Activated naive CD4-positive, alpha-beta T cell (primary cell): ENCODE measurements at places on chromosomes 12 and 14.

- DNase-seq, result peak; percentile 63
Observed at GRCh38 chr14:91315844-91316267, 71.4 kb upstream of the GPR68 start.

DNA sequence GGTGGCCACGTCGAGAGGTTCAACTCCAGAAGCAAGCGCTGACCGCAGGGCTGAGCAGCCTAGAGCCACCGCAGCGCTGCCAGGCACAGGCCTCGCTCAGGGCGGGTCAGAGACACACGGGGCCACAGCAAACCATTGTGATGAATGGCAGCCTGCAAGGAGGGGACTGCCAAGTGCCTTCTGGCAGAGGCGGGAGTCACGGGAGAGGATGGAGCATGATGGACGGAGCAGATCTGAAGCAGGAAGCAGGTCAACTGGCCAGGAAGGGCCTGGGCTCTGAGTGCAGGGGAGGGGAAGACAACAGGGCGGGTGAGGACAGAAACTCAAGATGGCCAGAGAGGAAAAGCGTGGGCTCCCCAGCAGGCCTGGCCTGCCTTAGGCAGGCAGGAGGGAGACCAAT lies 49.8 kb downstream of the CDC42BPB start:
- DNase-seq, result no peak

DNA sequence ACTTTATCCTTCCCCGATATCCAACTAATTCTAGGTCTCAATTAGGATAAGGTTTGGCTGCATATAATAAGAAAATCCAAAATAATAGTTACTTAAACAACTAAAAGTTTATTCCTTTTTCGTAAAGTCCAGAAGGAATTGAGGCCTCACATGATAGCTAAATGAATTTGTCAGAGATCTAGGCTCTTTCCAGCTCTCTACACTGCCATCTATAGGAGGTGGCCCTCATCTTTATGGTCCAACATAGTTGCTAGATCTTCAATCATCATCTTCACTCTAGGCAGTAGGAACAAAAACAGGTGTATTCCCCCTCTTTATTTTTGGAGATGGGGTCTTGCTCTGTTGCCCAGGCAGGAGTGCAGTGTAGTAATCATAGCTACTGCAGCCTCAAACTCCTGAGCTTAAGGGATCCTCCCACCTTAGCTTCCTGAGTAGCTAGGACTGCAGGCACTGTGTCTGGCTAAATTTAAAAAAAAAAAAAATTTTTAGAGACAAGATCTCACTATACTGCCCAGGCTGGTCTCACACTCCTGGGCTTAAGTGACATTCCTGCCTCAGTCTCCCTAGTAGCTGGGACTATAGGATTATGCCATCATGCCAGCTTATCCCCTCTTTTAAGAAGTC lies 46.5 kb upstream of the SAV1 start:
- no peak for DNase-seq

- DNase-seq, result no peak
Observed at GRCh38 chr14:55689981-55690871, 110.2 kb downstream of the KTN1 start.

DNA sequence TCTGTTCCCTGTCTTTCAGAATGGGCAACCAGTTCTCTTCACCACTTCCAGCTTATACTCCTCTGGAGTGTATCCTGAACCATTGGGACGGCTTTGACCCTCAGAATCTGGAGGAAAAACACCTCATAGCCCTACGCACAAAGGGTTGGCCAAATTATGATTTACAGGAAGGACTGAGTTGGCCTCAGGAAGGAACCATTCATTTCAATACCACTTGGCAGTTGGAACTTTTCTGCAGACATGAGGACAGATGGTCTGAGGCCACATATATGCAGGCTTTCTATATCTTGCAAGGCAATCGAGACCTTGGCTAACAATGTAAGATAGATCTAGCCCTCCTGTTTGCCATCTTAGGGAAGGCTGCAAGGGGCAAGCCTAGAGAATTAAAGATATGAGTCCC lies 24.0 kb downstream of the CLECL1 start:
- no peak for DNase-seq

DNA sequence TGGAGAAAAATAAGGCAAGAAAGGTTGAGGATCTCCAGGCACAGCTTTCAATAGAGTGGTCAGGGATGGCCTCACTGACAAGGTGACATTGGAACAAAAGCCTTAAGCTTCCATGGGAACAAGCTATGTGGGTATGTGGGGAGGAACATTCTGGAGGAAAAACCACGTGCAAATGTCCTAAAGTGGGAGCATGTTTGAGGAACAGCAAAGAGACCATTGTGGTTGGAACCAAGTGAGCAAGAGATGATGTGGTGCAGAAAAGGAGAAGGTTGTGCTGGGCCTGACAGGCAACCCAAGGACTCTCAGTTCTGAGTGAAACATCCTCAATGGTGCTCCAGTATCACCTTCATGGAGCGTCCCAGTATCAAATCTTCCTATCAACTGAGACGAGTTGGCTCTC lies 184.0 kb downstream of the CAND1 start:
- DNase-seq, result no peak

GRCh38 chr12:56118688-56119357 lies 757 bp downstream of the ZC3H10 start:
- no peak for DNase-seq

DNA sequence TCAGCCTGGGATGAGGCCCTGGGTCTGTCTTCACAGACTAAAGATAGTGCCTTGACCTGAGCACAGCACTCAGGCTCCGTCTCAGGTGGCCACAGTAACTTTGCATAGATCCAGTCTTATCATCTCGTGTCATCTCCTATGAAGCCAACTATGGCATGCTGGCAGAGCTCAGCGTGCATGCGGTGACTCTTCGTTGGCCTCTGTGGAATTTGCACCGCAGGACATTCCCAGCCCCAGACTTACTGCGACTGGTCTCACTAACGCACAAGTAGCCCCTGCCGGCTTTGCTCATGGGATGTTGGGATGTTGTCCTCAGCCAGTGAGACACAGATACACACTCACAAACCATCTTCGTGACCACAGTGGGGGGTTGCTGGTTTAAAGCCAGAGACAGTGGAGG lies 199.6 kb downstream of the CHST11 start:
- no peak for DNase-seq

- DNase-seq, result no peak
Observed at GRCh38 chr12:77315407-77315806, 250.0 kb upstream of the E2F7 start.

DNA sequence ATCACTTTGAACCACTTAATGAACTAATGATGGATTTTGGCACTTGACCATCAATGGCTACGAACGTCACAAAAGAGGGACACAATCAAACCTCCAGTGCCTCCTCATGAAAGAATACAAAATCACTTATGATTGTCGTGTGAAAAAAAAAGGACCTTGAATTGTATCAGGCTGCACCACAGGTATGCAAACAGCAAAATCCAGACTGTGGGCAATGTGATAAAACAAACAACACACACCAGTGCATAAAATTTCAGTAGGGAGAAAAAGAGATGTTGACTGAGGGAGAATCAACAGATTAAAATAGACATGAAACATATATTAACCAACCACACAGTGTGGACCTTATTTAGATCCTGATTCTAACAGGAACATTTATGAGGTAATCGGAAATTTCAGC lies 2.6 kb downstream of the TSPAN8 start:
- no peak for DNase-seq
